ENCODE measurements at places on chromosomes 4 and X.
A peak's percentile ranks its signal among the peaks of the same experiment; 100 is the strongest.

- no peak for DNase-seq
Measured at GRCh38 chr4:87014284-87014782, 79.5 kb downstream of the AFF1 start.

- DNase-seq, result no peak
Measured at GRCh38 chr4:7827566-7827965, 112.1 kb downstream of the AFAP1 start.

GRCh38 chrX:39693298-39693697 lies 404.5 kb downstream of the BCOR start:
- DNase-seq, result no peak

- DNase-seq, result peak; percentile 50
Measured at GRCh38 chrX:123884809-123885408, 25.1 kb downstream of the XIAP start.

DNA sequence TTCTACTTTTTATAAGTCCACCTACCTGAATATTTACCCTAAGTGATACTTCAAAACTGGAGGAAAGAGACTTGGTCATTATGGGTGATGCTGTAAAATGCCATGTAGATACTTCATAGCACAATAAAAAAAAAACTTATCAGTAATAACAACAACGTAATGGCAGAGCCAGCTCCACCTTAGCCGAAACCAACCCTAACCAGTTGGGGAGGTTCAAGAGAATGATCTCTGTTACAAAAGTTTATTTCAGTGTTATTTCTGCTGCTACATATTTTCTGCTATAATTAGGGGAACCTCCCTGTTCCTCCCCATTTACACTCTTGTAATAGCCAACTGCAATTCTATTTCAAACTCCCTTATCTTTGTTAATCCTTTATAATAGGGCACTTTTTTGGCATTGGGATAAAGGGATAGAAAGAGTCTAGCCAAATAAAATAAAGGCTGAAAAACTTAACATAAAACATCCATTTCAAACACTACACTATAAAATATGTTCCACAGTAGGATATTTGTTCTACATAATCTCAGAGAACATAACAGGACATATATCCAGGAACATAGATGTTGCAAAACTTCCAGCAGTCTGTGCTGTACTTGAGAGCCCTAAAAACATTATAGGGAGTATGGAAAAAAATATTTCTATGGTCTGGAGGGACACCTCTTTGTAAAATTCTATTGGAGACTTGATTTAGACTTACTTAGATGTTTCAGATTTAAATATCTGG lies 138.7 kb upstream of the POF1B start:
- no peak for DNase-seq

DNA sequence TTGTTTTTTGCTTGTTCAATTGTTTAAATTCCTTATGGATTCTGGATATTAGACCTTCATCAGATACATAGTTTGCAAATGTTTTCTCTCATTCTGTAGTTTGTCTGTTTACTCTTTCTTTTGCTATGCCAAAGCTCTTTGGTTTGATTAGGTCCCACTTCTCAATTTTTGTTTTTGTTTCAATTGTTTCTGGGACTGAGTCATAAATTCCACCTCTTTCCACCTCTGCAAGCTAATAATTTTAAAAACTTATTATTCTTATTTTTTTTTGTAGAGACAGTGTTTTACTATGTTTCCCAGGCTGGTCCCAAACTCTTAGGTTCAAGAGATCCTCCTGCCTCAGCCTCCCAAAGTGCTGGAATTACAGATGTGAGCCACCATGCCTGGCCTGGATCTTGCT lies 226.8 kb upstream of the GPRIN3 start:
- no peak for DNase-seq

DNA sequence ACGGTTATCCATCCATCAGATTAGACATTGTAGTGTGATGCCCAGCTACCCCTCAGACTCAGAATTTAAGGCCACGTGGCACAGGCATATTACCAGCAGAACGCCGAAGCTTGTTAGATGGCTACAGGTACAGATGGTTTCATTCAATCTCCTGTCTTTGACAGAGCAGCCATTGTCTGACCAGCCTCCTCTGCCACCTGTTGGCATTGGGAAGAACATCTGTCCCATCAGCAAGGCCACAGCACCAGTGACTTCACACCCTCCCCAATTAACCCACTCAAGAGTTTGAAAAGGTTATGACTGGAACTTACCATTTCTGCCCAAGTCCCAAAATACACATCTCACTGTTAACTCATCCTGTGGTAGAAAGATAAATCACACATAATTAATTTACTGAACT lies 22.0 kb upstream of the PHKA2 start:
- no peak for DNase-seq

DNA sequence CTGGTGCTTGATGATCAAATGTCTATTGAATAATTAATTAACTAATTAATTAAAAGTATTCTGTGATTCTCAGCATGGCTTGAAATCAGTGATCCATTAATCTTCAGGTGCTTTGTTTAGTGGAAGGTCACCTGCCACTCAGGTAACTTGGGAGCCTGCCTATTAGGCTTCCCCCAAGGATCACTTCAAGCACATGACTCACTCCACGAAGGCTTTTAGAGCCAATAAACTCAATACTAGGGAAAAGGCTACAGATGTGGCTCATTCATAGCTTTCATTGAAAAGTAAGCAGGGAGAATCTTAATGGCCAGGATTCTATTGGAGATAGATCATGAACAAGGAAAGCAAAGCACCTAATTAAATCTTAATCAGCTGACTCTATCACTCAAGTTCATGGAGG lies 21.3 kb downstream of the AREG start:
- no peak for DNase-seq

GRCh38 chrX:330726-331150 lies 12.1 kb upstream of the GTPBP6 start:
- DNase-seq, result no peak

- no peak for DNase-seq
Measured at GRCh38 chr4:140575489-140575888, 6.7 kb upstream of the UCP1 start.

DNA sequence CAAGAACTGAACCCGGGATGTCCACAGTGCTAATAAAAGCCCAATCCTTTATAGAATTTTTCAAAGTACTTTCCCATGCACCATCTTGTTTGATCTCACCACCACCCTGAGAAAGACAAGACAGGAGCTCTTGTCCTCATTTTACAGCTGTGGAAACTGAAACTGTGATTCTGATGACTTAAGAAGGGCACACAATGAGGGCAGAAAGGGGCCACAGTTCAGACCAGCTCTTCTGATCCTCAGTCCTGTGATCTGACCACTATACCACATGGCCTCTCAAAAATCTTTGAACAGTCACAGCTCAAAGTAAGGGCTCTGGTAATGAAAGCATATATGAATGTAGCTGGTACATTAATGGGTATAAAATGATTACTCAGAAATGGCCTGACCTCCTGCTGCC lies 127.3 kb upstream of the CPEB2 start:
- no peak for DNase-seq

- DNase-seq, result no peak
Measured at GRCh38 chr4:2634014-2634413, 97.6 kb downstream of the FAM193A start.

DNA sequence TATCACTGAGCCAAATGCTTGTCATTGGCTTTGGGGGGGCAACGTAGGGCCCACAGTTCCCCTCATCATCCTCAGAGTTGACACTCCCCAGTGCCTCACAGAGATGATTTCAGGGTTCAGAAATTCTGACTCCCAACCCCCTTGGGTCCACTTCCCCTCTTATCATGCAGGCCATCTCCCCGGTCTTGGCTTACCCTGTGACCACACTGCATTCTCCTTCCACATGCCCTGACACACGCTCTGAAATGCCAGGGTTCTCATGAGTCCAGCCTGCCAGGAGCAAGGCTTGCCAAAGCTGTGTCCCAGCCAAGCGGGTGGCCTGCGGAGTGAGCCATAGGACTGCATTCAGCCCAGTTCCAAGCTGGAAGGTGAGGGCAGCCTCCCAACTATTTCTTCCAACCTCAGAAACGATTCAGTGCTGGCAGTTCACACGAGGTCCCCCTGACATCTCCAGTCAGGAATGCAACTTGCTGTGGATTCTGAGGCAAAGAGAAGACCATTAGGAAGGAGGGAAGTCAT lies 101.2 kb downstream of the SMIM20 start:
- no peak for DNase-seq

DNA sequence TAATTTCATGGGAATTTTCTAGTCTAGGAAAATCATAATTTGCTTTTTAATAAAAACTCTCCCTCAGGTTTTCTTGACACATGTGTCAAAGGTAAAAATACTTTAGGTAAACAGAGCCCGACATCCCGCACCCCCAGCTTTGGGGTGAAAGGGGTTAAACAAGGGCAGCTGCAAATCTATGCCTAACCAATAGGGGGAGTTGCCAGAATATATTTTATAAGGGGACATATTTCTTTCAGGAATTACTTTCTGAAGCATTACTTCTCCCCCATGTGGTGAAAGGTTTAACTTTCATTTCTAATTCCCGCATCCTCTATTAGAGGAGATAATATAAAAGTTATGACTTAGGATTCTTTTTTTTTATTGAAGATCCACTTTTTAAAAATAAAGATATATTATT lies 53.9 kb upstream of the HEPH start:
- peak; percentile 14 for DNase-seq

DNA sequence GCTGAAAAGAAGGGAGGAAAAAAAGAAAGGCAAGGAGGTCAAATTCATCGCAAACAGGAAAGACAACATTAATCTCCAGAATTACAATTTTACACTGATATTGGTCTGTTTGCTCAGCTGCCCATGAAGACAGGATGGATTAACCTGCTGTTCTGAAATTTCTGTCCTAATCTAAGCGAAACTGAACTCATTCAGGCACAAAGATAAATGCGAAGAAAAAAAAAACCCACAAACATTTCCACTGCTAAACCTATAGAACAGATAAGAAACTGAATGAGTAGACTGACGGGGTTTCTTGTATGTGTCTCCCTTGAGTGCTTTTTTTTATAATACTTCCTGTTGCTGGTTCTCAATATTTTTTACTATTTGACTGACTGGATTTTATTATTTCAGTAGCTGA lies 251.8 kb upstream of the FTHL17 start:
- DNase-seq, result no peak

DNA sequence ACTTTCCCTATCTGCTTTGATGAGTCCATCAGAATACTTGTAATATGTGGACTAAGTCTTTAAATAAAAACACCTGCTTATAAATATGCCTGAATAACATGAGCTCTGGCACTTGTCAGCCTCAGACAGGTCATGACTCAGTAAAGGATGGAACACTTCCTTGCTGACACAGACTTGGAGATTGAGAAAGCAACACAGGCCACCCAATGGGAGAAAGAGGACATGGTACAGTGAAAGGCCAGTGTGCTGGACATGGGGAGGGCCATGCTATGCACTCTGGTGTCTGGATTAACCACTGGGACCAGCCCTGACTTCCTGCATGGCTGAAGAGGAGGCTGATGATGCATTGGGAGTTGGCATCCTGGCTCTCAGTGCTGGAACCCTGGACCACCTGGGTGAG lies 149.5 kb downstream of the DHRSX start:
- no peak for DNase-seq

DNA sequence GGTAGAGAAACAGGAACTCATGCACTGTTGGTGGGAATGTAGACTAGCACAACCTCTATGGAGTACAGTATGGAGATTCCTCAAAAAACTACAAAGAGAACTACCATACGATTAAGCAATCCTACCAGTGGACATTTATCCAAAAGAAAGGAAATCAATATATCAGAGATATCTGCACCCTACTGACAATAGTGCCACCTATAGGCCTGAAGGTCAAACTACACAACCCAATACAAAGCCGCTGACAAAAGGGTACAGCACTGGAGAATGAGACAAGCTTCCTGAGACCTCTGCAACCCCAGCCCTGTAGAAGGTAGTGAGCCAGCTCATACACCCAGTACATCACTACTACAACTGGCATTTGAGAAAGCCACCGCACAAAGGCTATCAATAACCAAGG lies 67.1 kb downstream of the CBR4 start:
- DNase-seq, result no peak

GRCh38 chr4:114839986-114840385 lies 241.4 kb downstream of the UGT8 start:
- no peak for DNase-seq

DNA sequence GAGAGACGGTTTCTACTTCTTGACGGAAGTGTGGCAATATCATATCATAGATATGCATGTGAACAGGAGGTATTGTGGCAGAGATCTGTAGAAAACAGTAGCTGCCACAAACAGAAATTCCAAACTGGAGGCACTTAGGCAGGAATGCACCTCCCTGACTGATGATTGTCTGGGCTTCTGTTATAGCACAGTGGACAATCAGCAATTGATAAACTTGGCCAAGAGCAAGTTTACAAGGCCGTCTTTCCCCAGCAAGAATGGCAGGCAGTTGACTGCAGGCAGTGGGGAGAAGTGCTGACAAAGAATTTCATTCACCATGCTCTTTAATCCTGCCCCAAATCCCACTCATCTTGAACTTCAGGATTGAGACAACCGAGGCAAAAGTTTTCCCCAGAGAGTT lies 114.4 kb upstream of the STOX2 start:
- no peak for DNase-seq

Data from CD4-positive, alpha-beta memory T cell (primary cell).